ENCODE measurements at places on chromosomes 2 and 18. TPM values are rescaled to one million over a fixed set of nuclear protein-coding genes. Genes with fewer than 3 reads are reported as not detected.

The GREB1 gene
- 10.5 TPM for polyA plus RNA-seq

- no peak for DNase-seq
These were observed 301.8 kb downstream of the NBAS start for GRCh38 chr2:15259356-15259756.

The GALNT5 gene
- 7.1 TPM for polyA plus RNA-seq

GRCh38 chr2:147449323-147449991, 395.4 kb upstream of the ACVR2A start:
- DNase-seq = no peak

GRCh38 chr2:198692907-198693510, 764.7 kb downstream of the SATB2 start:
- DNase-seq = no peak

- no peak for DNase-seq
These were observed 65.9 kb upstream of the TNP1 start for GRCh38 chr2:216925636-216926366.

- no peak for DNase-seq
These were observed 18.0 kb upstream of the RHOB start for GRCh38 chr2:20428717-20429490.

- DNase-seq = no peak
These were observed 9.2 kb upstream of the MAP4K4 start for GRCh38 chr2:101688261-101688660.

- DNase-seq = no peak
These were observed 439.1 kb upstream of the ID2 start for GRCh38 chr2:8242739-8243138.

The NEU2 gene
- polyA plus RNA-seq = not detected

GRCh38 chr2:168626647-168627046, 170.6 kb downstream of the CERS6 start:
- no peak for DNase-seq

GRCh38 chr2:238459081-238459629, 32.4 kb downstream of the ASB1 start:
- DNase-seq = no peak

- DNase-seq = no peak
These were observed 24.5 kb downstream of the CREG2 start for GRCh38 chr2:101362777-101363176.

GRCh38 chr2:96106991-96107707, 9.2 kb downstream of the ADRA2B start:
- DNase-seq = no peak

The GATA6 gene
- 61.1 TPM for polyA plus RNA-seq

GRCh38 chr2:241773511-241774418, 2.9 kb upstream of the GAL3ST2 start:
- DNase-seq = no peak

- peak; percentile 84 for DNase-seq
These were observed 43.1 kb downstream of the KCTD18 start for GRCh38 chr2:200466425-200467418.

The CRYGD gene
- polyA plus RNA-seq = not detected

The DSG1 gene
- not detected for polyA plus RNA-seq

DNA sequence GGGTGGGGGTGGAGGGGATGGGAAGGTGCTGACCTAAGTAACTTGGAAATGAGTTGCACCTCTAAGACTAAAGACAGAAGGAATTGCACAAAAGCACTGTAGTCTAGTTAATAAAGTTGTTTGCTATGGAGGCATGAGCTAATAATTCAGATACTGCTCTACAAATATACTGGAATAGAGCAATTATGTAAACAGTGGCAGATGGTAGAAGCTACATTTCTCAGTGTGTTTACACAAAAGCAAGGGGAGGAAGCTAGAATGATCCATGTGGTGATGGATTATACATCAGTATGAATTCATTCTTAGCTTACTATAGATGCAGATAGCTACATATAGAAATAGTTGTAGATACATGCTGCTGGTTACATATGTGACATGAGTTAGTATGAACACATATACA, 27.6 kb upstream of the UBE2F start:
- DNase-seq = no peak

GRCh38 chr18:71919211-71919610, 624.9 kb downstream of the CBLN2 start:
- DNase-seq = no peak

GRCh38 chr2:228318218-228318617, 136.7 kb upstream of the SPHKAP start:
- DNase-seq = peak; percentile 4

All from right lung (tissue), 10 donors.